ENCODE measurements at places on chromosomes 13 and 19.

- DNase-seq: no peak
These were observed 59.3 kb upstream of the ABCC4 start for GRCh38 chr13:95360464-95361097.

GRCh38 chr13:73283636-73284035 lies 224.8 kb downstream of the KLF5 start:
- no peak for DNase-seq

DNA sequence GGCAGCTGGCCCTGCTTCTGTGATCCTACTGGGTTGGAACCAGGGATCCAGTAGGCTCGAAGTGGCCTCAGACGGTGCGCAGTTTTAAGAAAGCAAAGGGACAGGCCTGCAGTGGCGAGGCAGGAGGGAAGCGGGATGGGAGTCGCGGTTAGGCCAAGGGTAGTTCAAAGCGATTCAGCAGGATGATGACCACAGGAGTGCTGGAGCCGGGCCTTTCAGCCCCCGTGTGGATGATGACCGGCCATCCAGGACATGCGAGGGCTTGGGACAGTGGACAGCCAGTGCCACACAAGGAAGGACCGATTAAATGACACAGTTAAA lies 854 bp downstream of the RNASEH2B start:
- DNase-seq: peak; percentile 27

DNA sequence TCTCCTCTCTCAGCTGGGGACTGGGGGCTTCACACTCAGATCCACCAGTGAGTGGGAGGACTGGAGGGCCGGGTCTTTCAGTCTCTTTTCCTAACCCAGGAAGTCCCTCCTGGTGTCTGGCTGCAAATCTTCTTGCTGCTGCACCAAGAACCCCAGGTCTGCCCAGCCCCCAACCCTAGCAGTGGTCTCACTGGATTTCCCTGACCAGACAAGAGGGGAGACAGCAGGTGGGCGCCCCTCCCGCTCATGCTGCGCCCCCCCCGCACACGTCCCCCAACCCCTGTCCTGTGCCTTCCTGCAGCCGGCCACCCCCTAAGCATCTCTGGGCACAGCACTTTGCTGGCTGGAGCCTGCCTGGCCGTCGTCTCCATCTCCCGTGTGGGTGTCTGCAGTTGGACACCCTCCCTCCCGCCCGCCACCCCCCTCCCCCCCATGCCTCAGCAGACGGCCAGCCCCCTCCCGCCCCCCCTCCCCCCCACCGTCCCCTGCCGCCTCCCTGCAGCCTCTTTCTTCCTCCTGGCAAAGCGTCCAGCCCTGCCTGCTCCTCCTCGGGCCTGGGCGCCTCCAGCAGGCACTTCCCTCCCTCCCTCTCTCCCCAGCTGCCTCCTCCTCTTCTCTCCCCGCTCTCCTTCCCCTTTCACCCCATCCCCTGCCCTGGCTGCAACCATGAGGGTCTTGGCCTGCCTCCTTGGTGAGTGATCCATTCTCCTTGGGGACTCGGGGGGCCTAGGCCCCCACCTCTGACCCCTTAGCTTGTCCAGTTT lies at the start of gene SSC5D:
Gene SSC5D, plus strand, starts transcription at position 513 of the 764 bp plus-strand sequence. Its CDS starts 154 bp downstream, at position 667.
- DNase-seq: no peak

- peak; percentile 83 for DNase-seq
These were observed 53.0 kb upstream of the ATP12A start for GRCh38 chr13:24627090-24627714.

DNA sequence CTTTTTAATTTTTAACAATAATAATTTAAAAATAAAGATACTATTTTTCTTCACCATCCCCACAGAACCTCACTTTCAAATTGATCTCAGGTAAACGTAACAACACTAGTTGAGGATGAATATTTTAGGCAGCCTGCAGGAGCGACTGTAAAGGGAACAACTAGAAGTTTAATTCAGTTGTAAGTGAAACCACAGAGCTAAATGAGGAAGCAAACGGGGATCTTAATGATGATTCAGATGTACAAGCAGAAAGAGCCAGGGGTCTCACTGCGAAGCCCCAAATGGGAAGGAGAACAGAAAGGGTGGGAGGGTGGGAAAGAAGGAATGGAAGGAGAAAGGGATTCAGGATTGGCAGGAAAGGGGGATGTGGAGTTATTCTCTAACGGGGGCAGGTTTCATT lies 54.6 kb upstream of the RAP2A start:
- DNase-seq: no peak

- DNase-seq: no peak
These were observed 79.2 kb upstream of the C13orf46 start for GRCh38 chr13:114053026-114053425.

DNA sequence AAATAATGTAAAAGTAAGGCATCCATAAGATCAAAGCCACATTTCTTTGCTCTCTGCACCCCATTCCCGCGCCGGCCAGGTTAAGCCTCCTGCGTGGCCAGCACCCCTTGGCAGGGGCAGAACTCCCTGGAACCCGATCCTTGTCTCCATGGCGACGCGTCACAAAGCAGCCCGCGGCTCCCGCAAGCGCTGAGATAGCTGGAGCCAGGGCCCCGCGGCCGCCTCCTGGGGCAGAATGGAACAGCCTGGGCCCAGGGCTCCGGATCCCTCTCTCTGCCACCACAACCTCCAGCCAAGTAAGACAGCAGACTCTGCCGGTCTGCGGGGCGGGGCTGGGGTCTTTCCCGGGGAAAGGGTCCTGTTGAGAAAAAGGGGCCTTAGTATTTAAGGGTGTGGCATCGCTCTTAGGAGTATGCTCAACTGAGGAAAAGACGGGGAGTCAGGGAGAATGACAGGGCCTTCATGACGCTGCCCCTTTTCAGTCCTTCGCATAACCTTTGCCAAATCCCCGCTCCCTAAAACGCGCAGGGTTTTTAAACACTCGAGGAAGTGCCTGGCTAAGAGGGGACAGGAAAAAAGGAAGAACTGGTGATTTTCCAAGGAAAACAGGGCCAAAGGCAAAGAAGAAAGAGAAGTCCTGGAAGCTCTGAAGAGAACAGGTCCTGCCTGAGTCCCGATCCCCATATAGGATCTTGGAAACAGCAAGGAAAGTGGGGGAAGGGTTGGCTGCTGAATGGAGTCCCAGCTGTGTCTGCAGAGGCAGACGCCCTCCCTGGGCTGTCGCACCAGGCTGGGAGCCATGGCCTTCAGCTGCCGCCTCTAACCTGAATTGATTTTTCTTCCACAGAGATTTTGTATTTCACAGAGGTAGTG lies at the start of gene TEX26:
Gene TEX26, plus strand, starts transcription at position 176 of the 873 bp plus-strand sequence. Its CDS starts 60 bp downstream, at position 236.
- no peak for DNase-seq

DNA sequence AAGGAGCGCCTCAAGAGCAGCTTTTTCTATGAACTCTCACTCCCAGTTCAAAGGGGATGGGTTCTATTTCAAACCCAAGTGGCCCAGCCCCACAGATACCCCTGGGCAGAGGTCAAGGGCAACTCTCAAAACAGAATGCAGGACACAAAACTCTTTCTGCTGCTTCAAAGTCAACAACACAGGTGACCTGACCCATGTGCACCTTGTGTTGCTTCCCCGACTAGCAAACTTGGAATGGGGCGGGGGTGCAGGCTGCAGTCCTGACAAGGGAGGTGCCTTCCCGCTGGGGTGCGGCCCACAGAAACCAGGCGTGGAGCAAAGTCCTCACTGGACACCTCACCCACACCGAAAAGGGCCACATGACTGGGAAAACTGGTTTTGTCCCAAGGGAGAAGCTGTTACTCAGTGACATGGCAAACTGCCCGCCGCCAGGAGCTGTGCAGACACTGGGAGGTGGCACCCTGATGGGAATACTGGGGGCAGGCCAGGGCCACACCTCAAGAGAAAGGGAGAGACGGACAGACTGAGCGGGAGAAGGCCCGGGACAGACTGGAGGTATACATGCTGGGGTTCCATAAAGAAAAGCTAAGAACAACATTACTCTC lies 17.4 kb downstream of the ZC3H4 start:
- DNase-seq: no peak

- no peak for DNase-seq
These were observed 200.4 kb downstream of the DLEU7 start for GRCh38 chr13:50643060-50643459.

GRCh38 chr13:39929583-39929982 lies 274.1 kb downstream of the COG6 start:
- no peak for DNase-seq

- DNase-seq: no peak
These were observed 1.1 kb downstream of the ARHGAP35 start for GRCh38 chr19:46861691-46862502.

DNA sequence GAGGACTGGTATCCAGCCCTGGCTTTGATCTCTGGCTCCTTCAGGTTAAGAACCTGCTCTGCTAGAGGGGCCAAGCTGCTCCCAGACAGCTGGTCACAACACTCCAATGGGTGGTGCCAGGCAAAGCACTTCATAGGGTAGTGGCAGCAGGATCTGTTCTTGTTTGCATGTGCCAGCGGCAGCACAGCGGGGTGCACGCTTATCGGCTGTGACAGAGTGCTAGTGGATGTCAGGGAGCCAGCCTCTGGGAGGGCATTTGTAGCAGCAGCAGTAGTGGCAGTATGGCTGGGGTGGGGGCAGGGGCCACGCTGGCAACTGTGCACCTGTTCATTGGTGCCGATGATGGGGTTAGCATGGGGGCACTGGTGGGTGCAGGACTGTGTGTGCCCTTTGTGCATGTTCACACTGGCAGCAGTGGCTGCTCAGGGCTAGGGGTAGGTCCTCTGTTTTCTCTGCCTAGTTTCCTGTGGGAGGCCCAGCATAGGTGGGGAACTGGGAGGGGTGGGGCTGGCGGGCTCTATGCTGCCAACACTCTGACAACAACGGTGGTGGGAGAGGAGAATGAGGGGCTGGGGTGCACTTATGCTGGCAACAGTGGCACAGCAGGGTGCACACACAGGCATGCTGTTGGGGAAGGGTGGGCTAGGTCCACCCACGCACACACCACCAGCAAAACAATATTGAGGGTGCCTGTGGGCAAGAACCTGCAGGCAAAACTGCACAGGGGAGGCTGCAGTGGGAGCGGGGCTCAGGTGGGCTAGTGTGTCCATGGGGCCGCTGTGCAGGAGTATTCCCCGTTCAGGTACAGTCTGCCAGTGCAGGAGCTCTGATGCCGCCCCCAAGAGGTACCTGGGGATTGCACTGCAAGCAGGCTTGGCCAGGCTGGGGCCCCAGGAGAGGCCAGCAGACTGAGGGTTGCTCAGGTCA lies 19.3 kb downstream of the AP1M1 start:
- no peak for DNase-seq

- DNase-seq: no peak
These were observed 44.3 kb downstream of the NDFIP2 start for GRCh38 chr13:79525064-79525857.

- DNase-seq: no peak
These were observed 60.1 kb upstream of the MYCBP2 start for GRCh38 chr13:77386880-77387606.

- DNase-seq: no peak
These were observed 9.9 kb downstream of the ZNF112 start for GRCh38 chr19:44346556-44346955.

GRCh38 chr19:44642377-44642776 lies 1.3 kb upstream of the PVR start:
- DNase-seq: no peak

GRCh38 chr19:39031368-39032062 lies 834 bp downstream of the FBXO27 start:
- peak; percentile 100 for DNase-seq

DNA sequence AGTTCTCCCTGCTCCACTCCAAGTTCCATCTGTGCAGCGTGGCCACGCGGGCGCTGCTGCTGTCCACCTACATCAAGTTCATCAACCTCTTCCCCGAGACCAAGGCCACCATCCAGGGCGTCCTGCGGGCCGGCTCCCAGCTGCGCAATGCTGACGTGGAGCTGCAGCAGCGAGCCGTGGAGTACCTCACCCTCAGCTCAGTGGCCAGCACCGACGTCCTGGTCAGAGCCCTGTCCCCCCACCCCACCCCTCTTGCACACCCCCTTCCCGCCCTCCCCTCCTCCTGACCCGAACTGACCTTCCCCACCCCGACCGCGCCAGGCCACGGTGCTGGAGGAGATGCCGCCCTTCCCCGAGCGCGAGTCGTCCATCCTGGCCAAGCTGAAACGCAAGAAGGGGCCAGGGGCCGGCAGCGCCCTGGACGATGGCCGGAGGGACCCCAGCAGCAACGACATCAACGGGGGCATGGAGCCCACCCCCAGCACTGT lies 11.6 kb downstream of the FUZ start:
- DNase-seq: no peak

- no peak for DNase-seq
These were observed 389.9 kb downstream of the RFC3 start for GRCh38 chr13:34207872-34208271.

- no peak for DNase-seq
These were observed 7.2 kb upstream of the PNMA8B start for GRCh38 chr19:46502891-46503290.

GRCh38 chr13:98570929-98571372 lies 6.0 kb downstream of the STK24 start:
- DNase-seq: peak; percentile 59

- no peak for DNase-seq
These were observed 16.0 kb upstream of the ZDHHC20 start for GRCh38 chr13:21475115-21475514.

DNA sequence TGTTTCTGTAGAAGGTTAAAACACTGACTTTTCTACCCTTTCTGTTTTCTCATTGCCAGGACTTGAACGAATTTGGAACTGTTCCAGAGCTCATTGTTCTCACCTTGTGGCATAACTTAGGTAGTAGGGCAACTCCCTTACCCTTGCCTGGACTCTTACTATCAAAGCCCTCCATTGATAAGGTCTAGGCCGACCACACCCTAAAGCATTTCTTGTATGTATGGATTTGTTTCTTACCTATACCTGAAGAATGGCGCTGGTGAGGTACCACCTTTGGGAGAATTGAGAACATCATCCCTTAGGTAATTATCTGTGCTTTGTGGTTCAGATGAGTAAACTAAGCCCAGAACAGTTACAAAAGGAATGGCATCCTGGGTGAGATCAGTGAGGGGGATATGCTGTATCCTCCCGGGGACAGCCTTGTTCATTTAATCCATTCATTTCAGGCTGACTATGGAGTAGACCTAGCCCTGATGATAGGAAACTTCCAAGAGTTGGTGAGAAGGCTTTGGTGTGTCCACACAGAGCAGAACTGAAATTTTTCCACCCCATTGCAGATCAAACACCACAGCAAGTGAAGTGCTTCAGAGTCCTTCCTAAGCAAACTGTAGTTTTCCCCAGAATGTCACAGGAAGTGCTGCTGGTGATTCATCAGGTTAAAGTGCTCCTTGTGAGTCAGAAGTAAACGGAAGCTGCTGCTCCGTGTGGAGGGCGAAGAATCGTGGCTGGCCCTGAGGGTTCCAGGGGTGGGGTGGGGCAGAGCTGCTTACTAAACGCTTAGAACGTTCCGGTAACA lies 113.0 kb downstream of the TEX26 start:
- DNase-seq: peak; percentile 54

GRCh38 chr19:48239582-48240141 lies 16.1 kb downstream of the CARD8 start:
- DNase-seq: no peak

- DNase-seq: no peak
These were observed 9.4 kb downstream of the BCL3 start for GRCh38 chr19:44757735-44758505.

DNA sequence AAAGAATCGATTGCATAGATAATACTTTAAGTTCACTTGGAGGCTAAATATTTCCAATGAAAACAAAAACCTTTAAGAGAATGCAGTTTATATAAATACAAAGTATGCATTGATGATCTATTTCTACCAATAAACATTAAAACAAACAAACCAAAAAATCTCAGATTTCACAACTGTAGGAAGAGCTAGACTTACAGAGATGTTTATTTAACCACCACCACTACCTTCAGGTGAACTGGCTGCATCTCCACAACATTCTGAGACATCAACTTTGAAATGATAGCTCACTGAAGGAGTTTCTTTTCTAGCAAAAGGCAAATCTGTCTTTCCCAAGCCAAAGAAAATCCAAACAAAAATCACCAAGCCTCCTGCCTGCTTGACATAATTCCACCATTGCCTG lies 44.2 kb downstream of the FOXO1 start:
- DNase-seq: no peak
